RPMI8226 (cell line): ENCODE measurements at places on chromosomes 5 and 9.

DNA sequence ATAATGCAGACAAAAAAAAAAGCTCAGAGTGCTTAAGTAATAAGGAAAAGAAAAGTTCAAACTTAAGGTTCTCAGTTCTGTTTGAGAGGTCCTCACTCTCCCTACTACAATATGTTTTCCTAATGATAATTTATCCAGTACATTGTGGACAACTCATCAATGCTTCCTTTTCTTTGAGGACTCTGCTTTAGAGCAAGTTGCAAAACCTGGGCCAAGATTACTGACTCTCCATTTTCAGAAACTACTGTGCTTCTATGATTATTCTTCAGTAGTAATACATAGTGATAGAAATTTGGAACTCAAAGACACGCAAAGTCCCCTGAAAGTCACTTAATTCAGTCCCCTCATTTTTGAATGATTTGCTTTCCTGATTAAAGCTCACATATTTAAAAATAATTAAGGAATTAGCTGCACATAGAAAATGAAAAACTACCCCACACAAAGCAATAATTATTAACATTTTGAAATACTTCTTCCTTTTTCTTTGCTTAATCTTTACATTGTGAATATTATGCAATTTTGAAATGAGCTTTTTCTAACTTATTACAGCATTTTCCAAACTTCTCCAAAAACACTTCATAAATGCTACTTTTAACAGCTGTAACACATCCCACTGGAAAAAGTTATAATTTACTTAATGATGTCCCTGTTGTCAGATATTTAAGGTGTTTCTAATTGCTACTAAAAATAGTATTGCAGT lies 11.2 kb downstream of the CDKN2A start:
- no peak for DNase-seq

DNA sequence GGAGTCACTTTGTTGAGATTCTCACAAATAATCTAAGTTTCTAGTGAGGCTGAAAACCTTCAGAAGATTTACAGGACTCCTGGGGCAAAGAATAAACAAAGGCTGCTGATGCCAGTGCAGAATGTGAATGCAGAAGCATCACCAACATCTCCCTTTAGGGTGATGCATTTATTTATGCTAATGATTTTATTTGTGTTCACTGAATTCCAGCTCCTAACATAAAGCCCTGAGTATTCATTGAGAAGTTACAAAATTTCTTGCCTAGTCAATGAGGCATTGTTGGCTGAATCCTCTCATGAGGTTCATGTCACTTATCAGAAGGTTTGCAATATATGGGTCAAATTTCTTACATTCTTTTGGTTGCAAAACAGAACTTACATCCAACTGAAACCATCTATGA lies 70.0 kb downstream of the GRIN3A start:
- DNase-seq, result no peak

- DNase-seq, result no peak
Measured at GRCh38 chr5:3377176-3377575, 218.5 kb upstream of the IRX1 start.

DNA sequence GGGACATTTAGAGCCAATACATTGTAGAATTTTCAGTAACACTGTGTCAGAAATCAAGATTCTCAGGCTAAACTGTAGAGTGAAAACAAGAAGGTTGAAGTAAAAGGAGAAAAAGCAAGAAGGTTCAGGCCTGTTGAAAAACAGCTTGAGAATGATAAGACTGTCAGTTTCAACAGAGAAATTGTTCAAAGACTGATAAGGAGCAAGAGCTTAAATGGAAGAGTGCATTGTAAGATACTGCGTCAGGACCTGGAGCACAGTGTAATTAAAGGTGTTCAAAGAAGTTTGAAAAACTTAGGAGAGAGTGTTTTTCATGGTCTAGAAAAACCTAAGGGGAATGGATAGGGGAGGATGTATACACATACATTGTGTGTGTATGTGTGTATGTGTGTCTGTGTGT lies 408.3 kb downstream of the KDM4C start:
- no peak for DNase-seq

- no peak for DNase-seq
Measured at GRCh38 chr9:10079284-10079964, 533.4 kb downstream of the PTPRD start.

DNA sequence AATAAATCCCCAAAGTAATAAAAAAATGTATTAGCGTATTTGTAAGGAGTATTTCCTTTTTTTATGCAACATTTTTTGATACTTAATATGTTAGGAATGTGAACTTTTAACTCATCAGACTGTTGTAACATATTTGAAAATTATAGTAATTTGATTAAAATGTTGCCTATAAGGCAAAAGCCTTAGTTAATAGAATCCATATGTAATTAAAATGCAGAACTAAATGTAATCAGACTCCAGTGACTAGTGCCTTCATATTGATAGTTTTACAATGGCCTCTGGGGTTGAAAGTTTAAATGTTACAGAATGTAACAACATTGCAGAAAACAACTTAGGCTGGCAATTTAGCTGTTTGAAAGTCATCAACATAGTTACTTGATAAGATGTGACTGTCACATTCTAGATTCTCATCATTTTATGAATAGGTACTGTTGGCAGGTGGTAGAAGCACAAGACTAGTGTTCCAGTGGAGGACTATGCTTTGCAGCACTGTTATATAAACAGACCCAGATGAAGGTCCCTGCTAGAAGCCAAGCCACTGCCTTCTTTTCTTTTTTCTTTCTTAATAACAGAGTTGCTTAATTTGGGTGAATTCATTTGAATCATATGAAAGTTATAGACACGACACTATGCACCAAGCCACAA lies 382.9 kb downstream of the CCDC171 start:
- DNase-seq, result no peak

- DNase-seq, result no peak
Measured at GRCh38 chr5:59437176-59437575, 456.4 kb downstream of the PDE4D start.

DNA sequence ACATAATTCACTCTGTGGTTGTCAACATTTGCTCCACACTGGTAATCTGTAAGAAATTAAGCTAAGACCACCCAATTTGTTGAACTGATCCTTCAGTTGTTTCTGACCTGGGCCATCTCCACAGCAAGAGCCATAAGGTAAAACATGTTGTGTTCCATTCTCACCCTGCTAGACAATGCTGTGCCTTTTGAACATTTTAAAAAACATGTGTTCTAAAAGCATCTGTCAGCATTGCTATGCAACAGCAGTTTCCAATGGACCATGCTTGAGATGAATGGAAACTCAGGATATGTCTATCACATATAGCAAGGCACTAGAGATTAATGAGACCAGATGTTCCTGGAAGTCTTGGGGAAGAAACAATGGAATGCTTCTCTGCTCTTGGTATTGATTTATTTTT lies 455.1 kb upstream of the RGMB start:
- DNase-seq, result no peak

- no peak for DNase-seq
Measured at GRCh38 chr5:8767111-8767510, 778.8 kb downstream of the SEMA5A start.

GRCh38 chr5:178286226-178287090 lies 53.9 kb upstream of the PHYKPL start:
- DNase-seq, result no peak

DNA sequence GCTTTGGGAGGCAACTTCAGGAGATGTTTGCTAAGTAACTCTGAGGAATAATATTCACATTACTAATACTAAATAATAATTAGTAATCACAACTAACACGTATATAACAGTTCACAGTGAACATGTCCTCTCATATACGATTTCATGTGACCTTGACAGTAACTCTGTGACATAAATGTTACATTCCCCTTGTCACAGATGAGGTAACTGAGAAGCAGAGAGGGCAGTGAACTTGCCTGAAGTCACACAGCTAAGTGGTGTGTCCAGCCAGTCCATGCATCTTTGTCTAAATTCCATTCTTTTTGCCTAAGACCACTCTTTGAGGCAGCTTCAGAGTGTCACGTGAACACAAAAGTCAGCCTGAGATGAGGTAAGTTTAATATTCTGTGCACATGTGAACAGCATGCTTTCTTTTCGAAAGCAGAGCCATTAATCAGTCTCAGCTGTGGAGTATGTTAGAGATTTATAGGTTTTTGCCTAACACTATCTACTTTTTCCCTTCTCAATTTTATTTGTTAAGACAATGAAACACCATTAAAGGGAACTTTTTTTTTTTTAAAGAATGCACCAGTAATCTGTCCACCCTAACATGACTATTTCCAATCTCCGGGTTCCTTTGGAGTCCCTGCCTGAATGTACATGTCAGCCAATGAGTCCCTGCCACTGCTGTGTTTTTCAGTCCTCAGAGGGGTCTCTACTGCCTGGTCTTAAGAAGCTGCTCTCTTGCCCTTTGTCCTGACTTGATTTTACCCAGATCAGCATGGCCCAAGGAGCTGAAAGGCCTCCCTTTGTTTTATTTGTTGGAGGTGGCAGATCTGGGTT lies 43.5 kb downstream of the SH3PXD2B start:
- DNase-seq, result no peak

DNA sequence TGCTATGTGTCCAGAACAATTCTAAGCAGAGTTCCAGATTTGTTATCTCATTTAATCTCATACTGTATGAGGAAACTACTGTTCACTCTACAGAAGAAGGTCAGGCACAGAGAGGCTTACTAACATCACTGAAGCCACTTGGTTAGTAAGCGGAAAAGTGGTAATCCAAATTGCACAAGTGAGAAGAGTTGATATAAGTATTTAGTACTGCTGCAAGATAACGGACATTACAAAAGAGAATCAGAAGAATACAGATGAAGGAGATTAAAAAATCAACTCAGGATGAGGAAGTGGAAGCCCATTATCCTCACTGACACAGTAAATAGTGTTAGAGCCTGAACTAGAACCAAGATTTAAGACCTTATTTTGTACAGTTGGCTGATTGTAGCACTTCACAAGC lies 22.3 kb upstream of the TLR4 start:
- no peak for DNase-seq

- DNase-seq, result no peak
Measured at GRCh38 chr5:1855596-1855995, 27.1 kb downstream of the IRX4 start.

DNA sequence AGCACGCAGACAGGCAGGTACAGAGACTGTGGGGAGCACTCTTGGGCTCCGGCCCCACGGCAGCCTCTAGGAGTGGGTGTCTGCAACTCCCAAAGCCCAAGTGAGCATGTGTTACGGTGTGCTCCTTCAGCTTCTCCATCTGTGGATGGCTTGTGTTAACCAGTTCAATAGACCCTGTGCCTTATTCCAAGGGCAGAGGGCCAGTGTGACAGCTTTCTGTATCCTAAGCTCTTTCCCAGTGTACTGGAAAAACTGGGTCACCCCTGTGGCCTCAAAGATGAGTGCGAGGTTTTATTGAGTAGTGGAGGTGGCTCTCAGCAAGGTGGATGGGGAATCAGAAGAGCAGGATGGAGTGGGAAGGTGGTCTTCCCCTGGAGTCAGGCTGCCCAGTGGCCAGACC lies 78.3 kb downstream of the ADAMTS16 start:
- no peak for DNase-seq

DNA sequence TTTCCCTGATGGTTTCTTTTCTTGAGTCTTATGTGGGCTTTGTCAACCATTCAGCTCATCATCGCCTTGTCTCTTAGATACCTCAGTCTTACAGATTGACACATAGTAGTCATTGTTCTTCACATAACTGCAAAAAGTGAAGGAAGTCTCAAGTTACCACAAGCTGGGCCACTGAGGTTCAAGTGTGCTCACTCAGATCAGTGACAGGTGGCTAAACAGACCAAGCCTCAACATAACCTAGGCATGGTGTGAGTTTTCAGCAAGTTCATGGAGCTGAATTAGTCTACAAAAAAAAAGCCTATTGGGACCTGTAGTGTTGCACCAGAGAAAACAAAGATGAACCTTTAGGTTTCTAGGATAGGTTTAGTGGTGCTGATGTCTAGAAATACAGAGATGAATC lies 58.2 kb downstream of the RFK start:
- DNase-seq, result no peak

DNA sequence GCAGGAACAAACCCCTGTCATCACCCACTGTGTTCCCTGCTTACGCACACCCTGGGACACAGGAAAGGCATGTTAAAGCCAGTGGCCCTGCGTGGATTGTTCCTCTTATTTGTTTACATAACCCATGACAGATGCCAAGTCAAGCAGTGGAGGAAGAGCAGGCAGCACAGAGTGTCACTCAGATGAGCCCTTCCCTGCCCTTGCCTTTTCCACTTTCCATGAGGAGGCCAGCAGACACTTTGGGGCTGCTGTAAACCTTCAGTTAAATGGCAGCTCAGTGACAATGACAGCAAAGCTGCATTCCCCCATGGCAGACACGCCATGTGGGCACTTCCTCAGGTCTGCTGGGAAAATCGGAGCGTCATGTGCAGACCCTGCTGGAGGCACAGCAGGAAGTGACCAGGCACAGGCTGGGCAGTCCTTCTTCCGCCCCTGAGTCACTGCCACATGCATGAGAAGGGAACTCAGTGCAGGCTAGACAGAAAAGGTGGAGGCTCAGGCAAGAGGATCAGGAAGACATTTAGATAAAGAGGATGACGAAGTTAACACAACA lies 216.8 kb upstream of the PIK3R1 start:
- DNase-seq, result no peak

GRCh38 chr9:99103054-99103895 lies 1.6 kb upstream of the TGFBR1 start:
- no peak for DNase-seq

GRCh38 chr5:1834022-1834551 lies 32.9 kb downstream of the NDUFS6 start:
- DNase-seq, result no peak

DNA sequence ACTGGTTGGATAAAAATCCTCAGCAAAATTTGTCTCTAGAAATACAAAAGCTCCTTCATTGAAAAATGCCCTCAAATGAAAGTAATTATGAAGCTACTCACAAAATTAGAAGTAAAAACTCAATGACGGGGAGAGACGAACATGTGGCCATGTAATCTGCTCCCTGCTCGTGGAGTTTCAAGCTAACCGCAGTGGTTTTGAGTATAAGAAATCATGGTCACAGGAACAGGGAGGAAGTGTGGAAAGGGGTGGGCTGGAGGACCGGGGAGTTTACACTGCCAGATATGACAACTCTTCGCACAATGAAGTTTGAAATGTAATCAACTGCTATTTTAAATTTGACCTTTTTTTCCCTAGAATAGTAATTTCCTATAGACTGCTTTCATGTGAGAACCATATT lies 765.4 kb upstream of the DMAC1 start:
- no peak for DNase-seq

DNA sequence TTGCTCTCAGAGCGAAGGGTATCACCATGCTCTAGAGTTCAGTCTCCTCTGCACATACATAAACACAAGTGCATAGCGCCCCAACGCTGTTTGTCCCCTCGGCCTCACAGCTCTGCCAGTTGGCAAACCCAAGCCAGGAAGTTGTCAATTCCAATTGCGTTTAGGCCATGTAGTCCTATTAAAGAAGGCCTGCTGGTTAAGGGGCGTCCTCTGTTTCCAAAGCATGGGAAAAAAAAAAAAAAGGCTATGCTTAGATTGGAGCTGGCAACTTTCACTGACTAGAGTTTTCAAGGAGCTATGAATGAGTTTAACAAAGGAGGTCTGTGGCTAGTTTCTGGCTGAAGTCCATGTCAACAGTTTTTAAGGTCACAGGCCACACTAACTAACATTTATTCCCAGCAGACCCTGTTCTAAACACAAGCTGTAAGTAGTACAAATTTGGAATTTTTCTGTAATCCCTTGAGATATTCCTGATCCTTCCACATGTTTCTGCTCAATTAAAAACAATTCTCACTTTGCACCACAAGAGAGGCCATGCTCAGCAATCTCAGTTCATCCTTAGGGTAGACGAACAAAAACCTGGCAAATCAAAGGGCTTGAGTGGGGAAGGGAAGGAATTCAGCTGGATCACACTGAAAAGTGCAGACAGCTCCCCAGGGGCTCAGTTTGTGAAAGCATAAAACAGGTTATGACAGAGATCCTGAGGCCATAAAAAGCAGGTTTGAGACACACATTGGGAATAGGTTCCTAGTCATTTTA lies 187.7 kb downstream of the DENND1A start:
- DNase-seq, result no peak
